ENCODE measurements at places on chromosomes 12 and 14.

- no peak for DNase-seq
These were observed 80.8 kb upstream of the SLC8A3 start for GRCh38 chr14:70269582-70269981.

DNA sequence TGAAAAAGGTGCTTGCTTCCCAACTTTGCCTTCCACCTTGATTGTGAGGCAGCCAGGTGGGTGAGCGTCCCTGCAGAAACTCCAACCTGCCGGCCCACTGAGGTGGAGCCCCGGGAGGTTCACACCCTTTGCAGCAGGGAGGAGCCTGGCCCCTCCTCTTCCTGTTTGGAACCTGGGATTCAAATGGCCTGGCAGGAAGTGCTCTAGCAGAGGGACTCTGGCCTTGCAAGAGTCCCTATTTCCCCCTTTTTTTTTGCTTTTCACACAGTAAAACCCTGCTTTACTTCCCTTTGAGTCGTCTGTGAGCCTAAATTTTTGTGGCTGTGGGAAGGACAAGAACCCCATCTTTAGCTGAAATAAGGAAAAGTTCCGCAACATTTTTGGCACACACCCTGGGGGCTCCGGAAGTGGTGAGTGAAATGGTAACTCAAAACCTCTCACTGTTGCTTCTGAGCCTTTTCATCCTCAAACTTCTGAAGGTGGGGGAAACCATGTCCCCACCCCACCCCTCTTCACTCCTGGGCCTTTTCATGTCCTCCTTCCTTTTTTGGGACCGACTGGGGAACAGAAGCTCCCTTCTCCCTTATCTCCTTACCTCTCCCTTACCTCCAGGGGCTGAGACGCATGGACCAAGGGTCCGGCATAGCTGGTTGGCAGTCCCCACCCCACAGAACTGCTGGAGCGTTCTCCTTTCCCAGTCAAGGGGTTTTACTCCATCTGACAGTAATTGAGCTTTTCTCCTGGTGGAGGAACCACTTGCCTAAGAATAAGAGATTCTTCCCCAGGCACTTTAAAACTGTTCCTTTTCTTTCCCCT, 102.0 kb downstream of the KCNMB4 start:
- no peak for DNase-seq

- no peak for DNase-seq
These were observed 12.8 kb downstream of the ADGRD1 start for GRCh38 chr12:130966443-130967030.

DNA sequence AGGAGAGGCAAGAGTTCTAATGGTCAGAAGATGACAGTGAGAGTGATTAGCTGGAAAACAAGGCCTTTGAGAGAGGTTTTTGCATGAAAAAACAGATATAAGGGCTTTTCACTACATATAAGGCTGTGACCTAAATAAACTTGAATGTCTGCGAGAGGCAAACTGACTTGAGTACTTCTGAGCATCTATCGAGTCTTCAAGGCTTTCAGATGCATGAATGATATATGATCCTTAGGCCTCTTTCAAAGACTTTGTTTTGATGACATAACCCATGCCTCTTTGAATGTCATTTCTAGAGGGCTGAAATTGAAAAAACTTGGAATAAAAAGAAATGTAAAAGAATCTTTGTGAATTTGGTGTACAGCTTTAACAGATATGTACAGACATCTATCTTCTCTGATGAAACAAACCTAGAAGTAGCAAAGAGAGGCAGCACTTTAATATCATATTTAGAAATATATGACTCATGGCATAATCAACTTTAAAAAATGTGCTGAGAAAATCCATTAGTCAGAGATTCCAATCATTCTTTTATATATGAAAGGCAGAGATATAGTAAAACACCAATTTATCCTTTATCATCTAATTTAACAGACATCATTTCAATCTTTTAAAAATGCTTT, 72.6 kb downstream of the PPM1H start:
- DNase-seq: no peak

GRCh38 chr14:96297000-96297399, 41.0 kb downstream of the BDKRB1 start:
- peak; percentile 16 for DNase-seq
